ENCODE measurements at places on chromosomes 6 and 20.

- no peak for DNase-seq
- H3K4me1 ChIP-seq: no peaks in the 10 kb centered on the region
- H3K27me3 ChIP-seq: no peaks in the 10 kb centered on the region
- H3K27ac ChIP-seq: no peak overlapping the region
- H3K4me3 ChIP-seq: no peak overlapping the region
- no peaks in the 10 kb centered on the region for H3K36me3 ChIP-seq
Measured at GRCh38 chr20:47124181-47124717, 229.6 kb downstream of the EYA2 start.

DNA sequence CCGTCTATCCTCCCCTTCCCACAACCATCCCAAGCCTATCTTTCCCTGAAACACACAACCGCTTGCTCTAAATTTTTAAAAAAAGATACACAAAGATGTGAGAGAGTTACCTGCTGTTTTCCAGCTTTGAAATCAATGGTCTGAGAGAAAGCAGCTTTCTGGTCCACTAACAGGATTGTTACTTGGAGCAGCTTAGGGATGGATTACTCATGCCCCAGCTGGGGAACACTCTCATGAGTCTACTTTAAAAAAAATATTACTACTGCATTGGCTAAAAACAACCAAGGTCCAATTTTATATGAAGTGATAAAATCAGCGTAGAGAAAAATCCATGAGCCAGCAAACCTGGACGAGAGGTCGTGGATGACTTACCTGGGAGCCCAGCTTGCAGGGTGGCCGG lies 29.6 kb upstream of the FOXC1 start:
- H3K27ac ChIP-seq: no peak overlapping the region
- DNase-seq: no peak
- no peak overlapping the region for H3K4me3 ChIP-seq
- no peaks in the 10 kb centered on the region for H3K27me3 ChIP-seq
- no peaks in the 10 kb centered on the region for H3K36me3 ChIP-seq

DNA sequence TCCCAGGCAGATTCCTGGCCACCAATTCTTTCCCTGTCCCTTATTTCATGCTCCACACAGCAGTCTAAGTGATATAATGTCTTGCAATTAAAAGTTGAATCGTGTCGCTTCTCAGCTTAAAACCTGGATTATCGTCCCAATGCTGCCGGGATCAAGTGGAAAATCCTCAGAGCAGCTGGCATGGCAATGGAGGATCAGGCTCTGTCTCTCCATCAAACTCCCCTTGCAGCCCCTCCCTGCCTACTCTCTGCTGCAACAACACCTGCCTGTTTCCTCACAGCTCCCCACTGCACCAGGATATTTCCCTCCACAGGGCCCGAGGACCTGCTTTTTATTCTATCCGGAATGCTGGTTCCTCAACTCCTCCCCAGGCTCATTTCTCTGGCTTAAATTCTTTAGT lies 277.1 kb downstream of the SYNE1 start:
- H3K4me3 ChIP-seq: no peak overlapping the region
- H3K27me3 ChIP-seq: no peaks in the 10 kb centered on the region
- H3K27ac ChIP-seq: no peak overlapping the region
- no peaks in the 10 kb centered on the region for H3K36me3 ChIP-seq

DNA sequence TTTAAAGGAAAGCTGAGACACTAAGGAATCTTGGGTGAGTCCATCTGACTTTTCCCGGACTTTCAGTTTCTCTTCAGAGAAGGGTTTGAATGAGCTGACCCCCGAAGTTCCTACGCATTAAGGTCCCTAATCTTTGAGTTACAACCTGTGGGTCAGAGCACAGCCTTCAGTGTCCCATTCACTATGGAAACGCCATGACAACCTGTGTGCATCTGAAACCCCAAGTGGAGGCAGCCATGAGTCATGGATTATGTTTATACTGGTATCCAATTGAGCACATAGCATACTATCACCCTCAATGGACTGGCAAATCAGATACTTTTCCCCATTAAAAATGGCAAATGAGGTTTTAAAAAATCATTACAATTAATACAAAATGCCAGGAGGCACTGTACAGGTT lies 11.4 kb downstream of the MYLK4 start:
- H3K27me3 ChIP-seq: no peaks in the 10 kb centered on the region
- no peak for DNase-seq
- H3K36me3 ChIP-seq: no peaks in the 10 kb centered on the region
- H3K4me3 ChIP-seq: no peak overlapping the region
- H3K27ac ChIP-seq: no peak overlapping the region

- no peaks in the 10 kb centered on the region for H3K4me1 ChIP-seq
- H3K4me3 ChIP-seq: no peak overlapping the region
- peaks cover 17% of the 10 kb centered on the region for H3K36me3 ChIP-seq
Measured at GRCh38 chr6:152267967-152268845, 369.0 kb downstream of the SYNE1 start.

DNA sequence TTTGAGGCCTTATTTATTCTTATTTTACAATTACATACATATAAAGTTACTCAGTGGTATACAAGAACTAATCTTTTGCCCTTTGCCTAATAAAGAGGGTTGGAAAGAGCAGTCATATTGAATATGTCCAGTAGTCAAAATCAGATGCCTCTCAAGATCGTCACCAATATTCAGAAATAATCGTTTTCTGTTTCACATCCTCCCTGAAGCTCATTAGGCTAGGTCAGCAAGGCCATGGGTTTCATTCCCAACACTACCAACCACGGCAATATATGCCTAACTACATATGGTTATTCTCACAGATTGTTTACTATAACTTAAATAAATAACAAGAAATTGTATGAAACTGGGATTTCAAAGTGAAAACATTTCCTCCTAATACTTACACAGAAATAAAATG lies 167.2 kb upstream of the MANEA start:
- H3K4me3 ChIP-seq: no peak overlapping the region
- no peaks in the 10 kb centered on the region for H3K36me3 ChIP-seq
- DNase-seq: no peak
- no peaks in the 10 kb centered on the region for H3K4me1 ChIP-seq
- H3K27me3 ChIP-seq: peaks cover 2% of the 10 kb centered on the region

GRCh38 chr6:90184334-90185298 lies 112.0 kb downstream of the BACH2 start:
- H3K4me3 ChIP-seq: peak overlapping the region; percentile 18
- H3K36me3 ChIP-seq: no peaks in the 10 kb centered on the region
- H3K27me3 ChIP-seq: no peaks in the 10 kb centered on the region
- peaks cover 63% of the 10 kb centered on the region for H3K4me1 ChIP-seq
- DNase-seq: no peak
- peak overlapping the region; percentile 50 for H3K27ac ChIP-seq

DNA sequence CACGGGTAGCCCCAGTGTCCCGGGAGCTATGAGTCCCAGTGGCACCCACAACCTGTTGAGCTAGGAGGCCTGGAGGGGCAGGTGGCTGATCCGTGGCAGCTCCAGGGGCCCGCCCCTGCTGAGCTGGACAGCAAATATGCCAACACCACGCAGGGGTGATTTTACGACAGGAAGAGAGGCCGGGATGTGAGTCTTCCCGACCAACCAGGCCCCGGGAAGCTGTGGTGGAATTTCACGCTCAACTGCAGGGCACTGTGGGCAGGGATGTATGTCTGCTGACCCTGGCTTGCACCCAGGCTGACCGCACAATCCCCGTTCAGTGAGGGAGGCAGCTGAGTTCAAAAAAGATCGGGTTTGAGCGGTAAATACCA lies 183.9 kb downstream of the ERMARD start:
- H3K4me1 ChIP-seq: no peaks in the 10 kb centered on the region
- no peak for DNase-seq
